ENCODE measurements at places on chromosomes 2 and 18. TPM values are rescaled to one million over a fixed set of nuclear protein-coding genes. Genes with fewer than 3 reads are reported as not detected.

DNA sequence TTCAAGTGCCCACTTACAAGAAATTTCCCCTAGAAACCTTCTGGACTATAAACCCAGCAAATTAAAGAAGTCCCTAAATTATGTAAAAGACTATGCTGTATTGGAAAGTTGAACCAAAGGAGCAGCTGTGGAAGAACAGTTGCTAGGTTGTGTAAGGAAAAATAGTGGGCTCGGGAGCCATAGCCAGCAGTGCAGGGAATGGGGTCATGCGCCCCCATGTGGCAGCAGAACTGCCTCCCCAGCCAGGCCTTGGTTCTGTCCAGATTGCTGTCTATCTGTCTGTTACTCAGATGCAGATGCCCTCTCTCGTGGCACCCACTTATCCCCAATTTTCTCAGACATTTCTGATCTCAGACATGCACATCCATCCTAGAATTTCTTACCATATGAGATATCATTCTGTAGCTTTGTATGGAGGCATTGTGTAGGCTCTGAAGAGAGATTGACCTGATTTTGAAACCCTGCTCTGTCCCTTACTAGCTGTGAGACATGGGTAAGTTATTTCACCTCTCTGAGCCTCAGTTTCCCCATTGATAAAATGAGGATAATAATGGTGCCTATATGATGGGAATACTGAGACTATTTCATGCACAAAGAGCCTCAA is 258.3 kb downstream of the SS18 start:
- peak; percentile 17 for DNase-seq

GRCh38 chr2:197079414-197079813 is 152.9 kb upstream of the PGAP1 start:
- peak; percentile 29 for DNase-seq

GRCh38 chr2:240632306-240632721 is 7.0 kb downstream of the GPR35 start:
- no peak for DNase-seq

DNA sequence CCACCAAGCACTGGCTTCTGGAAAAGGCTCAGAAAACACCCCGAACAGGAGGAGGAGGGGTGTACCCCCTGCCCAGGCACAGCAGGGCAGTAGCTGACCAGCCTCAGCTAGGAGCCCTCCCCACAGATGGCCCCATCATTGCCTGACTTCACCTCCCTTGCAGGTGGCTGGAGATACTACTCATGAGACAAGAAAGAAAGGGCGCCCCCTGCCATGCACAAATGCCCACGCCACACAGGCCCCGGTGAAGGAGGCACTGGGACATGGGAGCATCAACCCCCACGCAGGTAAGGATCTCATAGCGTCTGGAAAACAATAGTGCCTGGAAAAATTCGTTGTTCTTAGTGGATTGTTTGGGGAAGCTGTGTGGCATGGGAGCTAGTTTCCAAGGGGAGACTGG is 240.6 kb downstream of the TFCP2L1 start:
- DNase-seq = no peak

- DNase-seq = no peak
These were observed 30.2 kb downstream of the ARHGAP15 start for GRCh38 chr2:143159486-143159840.

GRCh38 chr2:95292623-95293260 is 4.4 kb upstream of the KCNIP3 start:
- peak; percentile 44 for DNase-seq

DNA sequence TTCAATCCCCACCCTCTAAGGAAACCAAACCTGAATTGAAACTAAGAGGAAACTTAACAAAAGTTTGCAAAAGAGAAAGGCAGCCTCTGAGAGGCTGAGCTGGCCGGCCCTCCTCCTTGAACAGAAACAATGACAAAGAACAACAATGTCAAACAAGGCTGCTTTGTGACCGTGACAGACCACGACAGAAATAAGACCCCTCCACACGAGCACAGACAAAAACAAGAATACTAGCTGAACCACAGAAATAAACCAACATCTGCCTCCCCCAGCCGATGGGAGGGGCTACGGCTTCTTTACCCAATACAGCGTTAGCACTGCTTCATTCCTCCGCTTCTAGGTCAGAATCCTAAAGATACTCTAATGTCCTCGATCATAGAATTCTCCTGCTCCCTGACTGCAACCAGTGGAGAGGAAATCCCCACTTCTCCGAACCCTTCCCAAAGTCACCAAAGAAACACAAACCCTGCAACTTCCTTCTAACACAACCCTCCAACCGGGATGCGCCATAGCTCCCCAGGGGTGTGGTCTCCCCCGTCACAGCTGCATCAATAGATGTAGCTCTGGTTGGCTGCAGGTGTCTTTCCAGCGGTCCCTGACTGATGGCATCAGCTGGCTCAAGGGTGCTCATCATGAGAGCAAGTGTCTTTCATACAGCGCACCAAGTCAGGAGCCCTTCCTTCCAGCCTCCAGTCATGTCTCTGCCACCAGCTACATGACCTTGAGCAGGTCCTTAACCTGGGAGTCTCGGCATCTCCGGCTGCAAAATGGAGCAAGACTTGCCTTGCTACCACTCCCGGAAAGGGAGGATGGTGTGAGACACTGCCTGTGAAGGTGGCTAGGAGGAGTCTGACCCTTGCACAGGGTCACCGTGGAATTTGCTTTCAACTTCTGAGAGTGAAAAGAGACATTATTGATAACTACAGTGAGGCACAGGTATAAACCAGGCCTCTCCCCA is 198.6 kb downstream of the HAUS1 start:
- no peak for DNase-seq

The IAH1 gene
- 36.0 TPM for total RNA-seq

The BZW1 gene
- total RNA-seq = 408 TPM

The CFAP53 gene
- total RNA-seq = 0.86 TPM
